Esophagus muscularis mucosa (tissue), 4 donors: ENCODE measurements at places on chromosomes 3 and 15. TPM values are rescaled to one million over a fixed set of nuclear protein-coding genes. Genes with fewer than 3 reads are reported as not detected.

- peaks cover 18% of the 10 kb centered on the region for H3K4me1 ChIP-seq
- no peak for DNase-seq
- no peak overlapping the region for H3K27ac ChIP-seq
- H3K4me3 ChIP-seq: no peak overlapping the region
- no peaks in the 10 kb centered on the region for H3K27me3 ChIP-seq
These were observed 144.3 kb downstream of the FBN1 start for GRCh38 chr15:48501208-48501607.

DNA sequence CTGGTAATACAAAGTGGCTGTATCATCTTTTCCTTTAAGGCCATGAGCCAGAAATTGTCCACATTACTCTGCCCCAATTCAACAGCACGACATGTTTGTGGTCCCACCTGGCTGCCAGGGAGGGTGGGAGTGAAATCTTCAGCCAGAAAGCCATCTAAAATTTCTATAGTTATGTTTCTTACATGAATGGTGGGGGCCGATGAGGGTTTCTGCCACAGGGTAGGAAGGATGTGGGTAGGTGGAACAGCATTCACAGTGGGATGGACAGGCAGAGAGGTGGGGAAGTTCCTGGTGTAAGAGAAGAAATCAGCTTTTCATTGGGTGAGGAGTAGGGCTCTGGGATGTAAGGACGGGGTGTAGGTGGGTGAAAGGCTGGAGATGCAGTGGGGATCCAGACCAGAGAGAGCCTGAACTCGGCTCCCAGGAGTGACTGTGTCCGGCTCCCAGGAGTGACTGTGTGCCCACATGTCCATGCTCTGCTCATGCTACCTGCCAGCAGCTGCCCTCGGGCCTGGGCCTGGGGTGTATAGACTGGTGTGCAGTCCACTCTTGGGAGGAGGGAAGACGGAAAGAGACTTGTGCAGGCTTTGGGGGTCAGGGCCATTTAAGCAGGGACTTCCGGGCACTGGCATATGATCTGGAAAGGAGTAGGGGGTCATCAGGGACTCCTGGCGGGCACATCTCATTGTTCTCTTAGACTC lies 3.8 kb upstream of the FBLN2 start:
- no peak overlapping the region for H3K4me3 ChIP-seq
- no peak for DNase-seq
- H3K4me1 ChIP-seq: peaks cover 36% of the 10 kb centered on the region
- H3K27ac ChIP-seq: no peak overlapping the region
- H3K36me3 ChIP-seq: no peaks in the 10 kb centered on the region
- H3K27me3 ChIP-seq: peaks cover 7% of the 10 kb centered on the region

The SECISBP2L gene
- total RNA-seq: 54.0 TPM

The CD200R1L gene
- total RNA-seq: not detected
